Fibroblast of the aortic adventitia (primary cell): ENCODE measurements at places on chromosomes 4 and X.

DNA sequence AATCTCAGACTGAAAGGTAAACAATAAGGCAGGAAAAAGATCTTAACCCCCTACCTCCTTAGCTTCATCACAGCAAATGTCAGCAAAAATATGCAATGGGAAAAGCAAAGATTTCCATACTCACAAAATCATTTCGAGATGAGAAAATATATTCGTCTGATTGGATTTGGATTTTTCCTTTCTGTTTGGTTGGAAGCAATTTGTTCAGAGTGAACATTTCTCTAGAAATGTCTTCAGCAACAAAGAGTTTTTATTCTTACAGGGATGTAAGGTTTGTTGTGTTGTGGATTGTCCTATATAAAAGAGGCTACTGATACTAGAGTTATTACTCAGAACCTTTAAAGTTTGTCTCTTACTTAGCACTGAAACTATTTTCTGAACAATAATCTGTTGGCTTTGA lies 23.8 kb downstream of the GRIA2 start:
- DNase-seq = no peak

DNA sequence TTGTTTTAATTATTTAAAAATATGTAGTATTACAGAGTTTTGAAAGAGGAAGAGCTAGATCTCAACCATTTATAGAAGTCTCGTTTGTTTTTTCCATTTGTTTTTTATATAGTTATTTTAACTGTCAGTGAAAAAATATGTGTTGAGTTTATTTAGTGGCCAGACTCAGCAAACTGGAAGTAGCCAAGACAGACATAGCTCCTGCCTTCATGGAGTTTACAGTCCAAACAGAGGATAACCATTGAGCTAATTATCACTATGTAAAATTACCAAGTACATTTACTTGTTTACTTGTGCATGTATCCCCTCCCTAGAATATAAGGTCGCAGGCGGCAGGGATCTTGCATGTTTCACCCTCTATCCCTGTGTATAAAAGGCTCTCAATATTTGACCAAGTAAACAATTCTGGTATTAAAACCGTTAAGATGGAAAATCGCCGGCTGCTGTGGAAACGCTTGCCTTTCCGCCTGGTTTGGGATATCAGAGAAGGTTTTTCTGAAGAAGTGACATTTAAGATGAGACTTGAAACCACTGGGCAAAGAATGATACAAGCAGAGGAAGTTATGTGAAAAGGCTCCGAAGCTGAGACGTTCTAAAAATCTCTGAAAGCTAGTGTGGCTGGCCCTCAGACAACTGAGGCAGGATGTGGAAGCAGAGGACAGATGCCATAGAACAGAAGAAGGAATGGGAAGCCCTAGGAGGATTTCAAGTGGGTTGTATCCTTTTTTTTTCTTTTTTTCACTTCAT lies 1.3 kb upstream of the CCNI start:
- DNase-seq = no peak

DNA sequence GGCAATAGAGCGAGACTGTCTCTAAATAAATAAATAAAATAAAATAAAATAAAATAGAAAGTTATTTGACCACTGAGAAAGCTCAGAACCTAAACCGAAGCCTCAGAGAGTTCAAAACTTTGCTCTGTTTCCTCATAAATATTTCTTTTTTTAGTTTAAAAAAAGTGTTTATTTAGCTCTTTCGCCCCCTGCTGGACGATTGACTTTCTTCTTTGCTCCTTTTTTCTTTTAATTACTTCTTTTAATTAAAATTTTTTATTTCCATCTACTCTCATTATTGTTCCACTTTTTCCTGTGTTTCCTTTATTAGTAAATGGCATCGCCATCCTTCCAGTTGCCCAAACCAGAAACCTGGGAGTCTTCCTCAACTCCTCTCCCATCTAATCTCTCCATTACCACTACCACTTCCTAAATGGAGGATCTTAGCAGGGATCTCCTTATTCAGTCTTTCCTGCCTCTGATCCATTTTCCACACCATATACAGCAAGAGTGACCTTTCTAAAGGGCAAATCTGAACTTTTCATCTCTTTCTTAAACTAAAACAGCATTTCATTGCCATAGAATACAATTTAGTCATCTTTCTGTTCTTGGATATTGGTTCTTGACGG lies 728 bp upstream of the IL13RA2 start:
- peak; percentile 26 for DNase-seq

GRCh38 chrX:3994315-3994714 lies 280.9 kb upstream of the PRKX start:
- DNase-seq = no peak

DNA sequence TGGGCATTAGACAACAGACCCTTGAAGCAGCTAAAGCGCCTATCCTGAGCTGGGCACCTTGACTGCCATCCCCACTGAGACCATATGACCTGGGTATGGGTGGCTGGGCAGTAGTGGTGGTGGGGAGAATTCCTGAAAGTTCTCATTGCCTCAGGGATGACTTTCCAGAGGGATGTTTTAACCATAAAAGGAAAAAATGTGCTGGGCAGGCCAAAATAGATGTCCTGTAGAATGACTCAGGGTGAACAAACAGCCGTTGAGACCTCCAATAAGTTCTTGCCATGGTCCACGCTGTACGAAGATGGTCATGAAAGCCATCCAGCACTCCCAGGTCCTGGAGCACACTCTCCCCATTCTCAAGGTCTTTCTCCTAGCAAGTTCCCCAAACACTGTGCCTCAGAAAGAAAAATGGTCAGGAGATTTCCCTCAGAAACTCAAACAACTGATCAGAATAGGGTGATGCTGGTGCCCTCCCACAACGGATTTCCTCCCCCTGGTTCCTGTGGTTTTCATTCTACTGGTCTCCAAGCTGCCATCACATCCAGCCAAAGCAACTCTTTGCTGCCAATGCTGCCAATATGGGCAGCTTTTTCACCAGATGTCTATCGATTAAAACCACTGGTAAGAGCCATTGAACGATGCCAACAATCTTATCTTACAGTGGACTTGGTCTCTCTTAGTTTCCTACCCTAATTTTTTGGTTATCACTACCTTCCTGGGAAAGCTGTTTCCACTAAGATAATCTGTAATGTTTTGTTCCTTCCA lies 11.2 kb downstream of the CDKN2AIP start:
- no peak for DNase-seq

DNA sequence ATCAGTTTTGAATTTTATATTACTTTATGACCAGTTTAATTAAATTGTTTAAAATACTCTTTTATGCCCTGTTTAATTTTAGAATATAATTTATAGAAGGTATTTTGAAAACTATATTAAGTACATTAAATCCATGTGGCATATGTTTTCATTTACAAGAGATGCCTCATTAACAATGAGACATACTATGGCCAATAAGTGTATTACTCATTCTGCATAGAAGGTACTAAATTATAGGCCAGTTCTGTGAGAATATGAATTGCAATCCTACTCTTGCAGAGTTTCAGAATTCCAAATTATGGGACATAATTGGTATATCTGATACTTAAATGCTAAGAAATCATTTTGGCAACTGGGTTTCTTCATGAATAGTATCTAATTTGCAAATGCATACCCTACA lies 951.1 kb downstream of the FAT4 start:
- DNase-seq = no peak

- DNase-seq = peak; percentile 26
Observed at GRCh38 chrX:48617542-48618340, 20.4 kb downstream of the WDR13 start.

GRCh38 chrX:153864101-153864500 lies 21.9 kb downstream of the L1CAM start:
- no peak for DNase-seq
